GM04504 (cell line): ENCODE measurements at places on chromosomes 7 and 10.

GRCh38 chr7:48259463-48260280, 88.4 kb downstream of the ABCA13 start:
- DNase-seq = no peak

- no peak for DNase-seq
These were observed 660.9 kb downstream of the SDK1 start for GRCh38 chr7:3961857-3962503.

- DNase-seq = no peak
These were observed 312.5 kb downstream of the SUGCT start for GRCh38 chr7:40447345-40447744.

DNA sequence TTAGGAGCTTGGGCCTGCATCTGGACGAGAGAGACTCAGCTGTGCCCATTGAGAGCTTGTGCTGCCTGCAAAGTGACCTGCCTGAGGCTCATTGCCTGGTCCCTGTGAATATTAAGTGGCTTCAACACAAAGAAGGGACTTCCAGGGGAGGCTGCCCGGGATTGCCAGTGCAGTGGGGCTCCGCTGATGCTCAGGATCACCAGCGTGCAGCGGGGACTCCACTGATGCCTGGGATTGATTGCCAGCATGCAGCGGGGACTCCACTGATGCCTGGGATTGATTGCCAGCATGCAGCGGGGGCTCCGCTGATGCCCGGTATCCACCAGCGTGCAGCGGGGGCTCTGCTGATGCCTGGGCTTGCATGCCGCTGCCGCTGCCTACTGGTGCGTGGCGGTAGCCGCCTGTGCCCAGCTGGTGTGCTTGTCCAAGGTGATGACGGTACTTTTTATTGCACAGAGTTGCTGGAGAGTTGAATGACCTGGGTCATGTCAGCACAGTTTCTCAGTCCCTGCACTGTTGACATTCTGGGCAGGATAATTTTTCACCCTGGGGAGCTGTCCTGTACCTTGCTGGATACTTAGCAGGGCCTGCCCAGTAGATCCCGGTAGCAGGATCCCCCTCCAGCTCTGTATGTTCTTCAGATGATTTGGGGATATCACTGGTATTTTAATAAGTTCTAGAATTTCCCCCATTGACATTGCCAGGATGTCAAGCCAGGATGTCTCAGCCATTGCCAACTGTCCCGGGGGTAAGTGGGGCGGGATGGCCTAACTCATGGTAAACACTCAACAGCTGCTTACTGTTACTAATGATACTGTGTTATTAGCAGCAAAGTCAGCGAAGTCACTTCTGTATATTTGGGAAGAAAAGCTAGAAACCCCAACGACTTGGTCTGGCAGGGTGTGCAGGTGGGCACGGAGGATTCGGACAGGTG, 13.0 kb downstream of the DOCK1 start:
- DNase-seq = no peak

GRCh38 chr7:124403587-124403986, 362.0 kb downstream of the GPR37 start:
- no peak for DNase-seq

- DNase-seq = peak; percentile 72
These were observed 4.9 kb downstream of the GCK start for GRCh38 chr7:44184206-44184872.
